ENCODE measurements at places on chromosomes 2 and 18.

GRCh38 chr2:203936535-203936934 lies at the start of gene ICOS:
Gene ICOS, plus strand, starts transcription at chr2:203936763. Its CDS starts 52 bp downstream, at chr2:203936815.
- DNase-seq, result no peak

GRCh38 chr2:19776941-19777514 lies 124.8 kb downstream of the TTC32 start:
- no peak for DNase-seq

DNA sequence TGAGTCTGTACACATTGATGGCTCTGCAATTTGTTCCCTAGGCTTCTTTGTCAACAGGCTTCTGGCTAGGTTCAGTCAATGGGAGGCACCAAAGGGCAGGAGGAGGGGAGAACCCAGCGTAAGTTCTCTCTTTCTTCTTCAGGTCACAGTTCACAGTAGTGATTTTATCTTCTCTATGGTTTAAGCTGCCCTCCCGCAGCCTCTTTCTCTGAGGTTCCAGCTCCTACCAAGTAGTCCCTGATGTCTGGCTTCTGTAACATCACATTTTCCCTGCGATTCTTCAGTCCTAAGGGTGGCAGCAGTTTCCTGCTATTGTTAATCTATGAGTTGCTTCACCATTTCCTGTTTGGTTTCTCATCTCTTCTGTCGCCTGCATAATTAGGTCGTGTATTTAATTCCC lies 107.4 kb downstream of the CPO start:
- no peak for DNase-seq

DNA sequence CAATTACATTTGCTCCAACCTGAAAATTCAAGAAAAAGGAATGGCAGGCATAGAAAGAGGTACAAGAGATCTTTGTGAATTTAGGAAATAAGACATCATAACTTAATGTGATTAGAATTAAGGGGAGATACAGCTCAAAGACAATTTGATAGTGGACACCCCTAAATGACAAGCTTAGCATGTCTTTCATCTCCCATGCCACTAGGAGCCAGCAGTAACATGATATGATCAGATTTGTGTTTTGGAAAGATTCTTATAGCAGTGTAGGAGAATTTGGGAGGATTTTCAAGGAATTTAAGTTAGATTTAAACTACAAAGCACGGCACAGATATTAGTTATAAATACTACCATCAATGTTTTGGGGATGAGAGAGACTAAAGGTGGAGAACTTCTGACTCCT lies 340.8 kb downstream of the RDH14 start:
- no peak for DNase-seq

Measured in H9 (cell line).